LNCaP clone FGC (cell line): ENCODE measurements at places on chromosomes 1 and 21.
A peak's percentile ranks its signal among the peaks of the same experiment; 100 is the strongest.

GRCh38 chr21:21897275-21897883 lies 899.2 kb downstream of the NCAM2 start:
- peak; percentile 99 for DNase-seq

GRCh38 chr1:67264152-67264551 lies 43.5 kb upstream of the IL12RB2 start:
- DNase-seq: no peak

DNA sequence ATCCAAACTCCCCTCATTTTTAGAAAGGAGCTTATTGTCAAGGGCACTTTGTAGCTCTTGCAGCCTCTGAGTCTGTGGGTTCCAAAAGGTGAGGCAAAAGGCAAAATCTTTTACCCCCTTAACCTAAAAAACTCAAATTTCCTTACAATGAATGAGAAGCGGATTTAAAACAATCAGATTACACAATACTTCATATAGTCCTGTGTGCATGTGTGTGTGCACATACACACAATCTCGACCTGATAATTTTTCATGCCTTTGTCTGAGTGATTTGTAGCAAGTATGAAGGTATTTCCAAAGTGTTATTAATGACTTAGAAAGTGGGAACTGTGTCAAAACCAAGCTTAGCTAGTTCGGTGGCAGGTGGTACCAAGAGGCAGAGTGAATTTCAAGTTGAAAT lies 42.9 kb downstream of the GRIK1 start:
- no peak for DNase-seq

DNA sequence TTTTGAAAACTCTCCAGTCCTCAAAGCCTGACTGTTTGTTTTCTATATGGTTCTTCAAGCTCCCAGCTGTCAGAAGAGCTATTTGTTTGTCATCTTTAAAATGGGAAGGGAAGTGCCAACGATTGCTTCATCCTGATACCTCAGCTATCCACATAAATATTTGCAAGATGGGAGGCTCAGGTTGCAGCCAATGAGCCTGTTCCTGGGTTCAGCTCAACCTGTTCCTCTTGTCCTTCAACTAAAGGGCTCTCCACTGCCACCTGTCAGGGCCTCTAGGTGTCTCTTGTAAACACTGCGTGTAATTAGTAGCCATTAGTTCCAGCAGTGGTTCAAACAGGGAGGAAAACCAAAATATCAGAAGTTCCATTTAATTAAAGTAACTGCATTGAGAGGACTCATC lies 445.1 kb downstream of the AJAP1 start:
- peak; percentile 92 for DNase-seq

DNA sequence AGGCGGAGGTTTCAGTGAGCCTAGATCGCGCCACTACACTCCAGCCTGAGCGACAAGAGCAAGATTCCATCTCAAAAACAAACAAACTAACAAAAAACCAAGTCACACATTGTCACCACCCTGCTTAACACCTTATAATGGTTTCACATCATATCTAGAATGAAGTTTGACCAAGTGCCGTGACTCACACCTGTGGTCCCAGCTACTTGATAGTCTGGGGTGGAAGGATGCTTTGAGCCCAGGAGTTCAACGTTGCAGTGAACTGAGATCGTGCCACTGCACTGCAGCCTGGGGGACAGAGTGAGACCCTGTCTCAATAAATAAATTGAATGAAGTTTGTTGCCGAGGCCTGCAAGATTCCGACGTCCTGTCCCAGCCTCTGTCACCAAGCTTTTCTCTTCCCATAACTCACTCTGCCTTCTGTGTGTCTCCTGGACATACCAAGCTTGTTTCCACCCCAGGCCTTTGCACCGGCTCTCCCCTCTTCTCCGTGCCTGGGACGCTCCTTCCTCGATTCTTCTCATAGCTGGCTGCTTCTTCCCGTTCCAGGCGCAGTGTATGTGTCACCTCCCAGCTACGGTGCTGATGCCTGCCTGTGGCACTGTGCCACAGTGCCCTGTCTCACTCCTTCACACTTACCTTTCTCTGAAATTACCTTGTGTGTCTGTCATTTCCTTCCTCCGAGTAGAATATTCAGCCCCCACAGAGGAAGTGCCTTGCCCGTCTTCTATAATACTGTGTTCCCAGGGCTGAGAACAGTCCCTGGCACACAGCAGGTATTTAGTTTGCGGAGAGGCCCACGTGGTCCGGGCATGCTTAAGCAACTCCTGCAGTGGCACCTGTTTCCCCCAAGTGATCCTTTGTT lies 3.8 kb upstream of the SELENON start:
- peak; percentile 37 for DNase-seq

DNA sequence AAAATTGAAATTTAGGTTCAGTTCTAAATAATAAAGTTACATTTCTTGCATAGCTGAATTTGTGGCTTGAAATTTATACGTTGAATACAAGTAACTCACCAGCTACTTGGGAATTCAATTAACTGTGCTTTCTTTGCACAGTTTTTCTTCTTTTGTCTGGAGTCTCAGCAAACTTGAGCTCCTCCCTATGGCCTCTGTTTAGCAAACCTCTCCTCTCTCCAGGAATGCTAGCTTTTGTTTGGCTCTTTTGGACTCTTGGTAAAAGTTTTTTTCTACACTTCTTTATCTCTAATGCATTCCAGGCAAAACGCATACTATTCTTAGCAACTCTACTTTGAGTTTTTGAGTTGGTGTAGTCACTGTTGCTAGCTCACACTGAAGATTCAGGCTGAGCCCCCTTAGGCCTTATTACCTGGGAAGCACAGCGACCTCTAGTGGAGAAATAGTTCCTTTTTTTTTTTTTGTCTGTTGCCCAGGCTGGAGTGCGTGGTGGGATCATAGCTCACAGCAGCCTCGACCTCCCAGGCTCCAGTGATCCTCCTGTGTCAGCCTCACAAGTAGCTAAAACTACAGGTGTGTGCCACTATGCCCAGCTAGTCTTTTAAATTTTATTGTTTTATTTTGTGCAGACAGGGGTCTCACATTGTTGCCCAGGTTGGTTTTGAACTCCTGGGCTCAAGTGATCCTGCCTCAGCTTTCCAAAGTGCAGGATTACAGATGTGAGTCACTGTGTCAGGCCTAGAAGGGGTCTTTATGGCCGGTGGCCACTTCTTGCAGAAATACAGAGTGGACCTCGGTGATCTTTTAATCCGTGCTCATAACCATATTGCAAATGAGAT lies 61.7 kb downstream of the CASQ2 start:
- DNase-seq: peak; percentile 6

DNA sequence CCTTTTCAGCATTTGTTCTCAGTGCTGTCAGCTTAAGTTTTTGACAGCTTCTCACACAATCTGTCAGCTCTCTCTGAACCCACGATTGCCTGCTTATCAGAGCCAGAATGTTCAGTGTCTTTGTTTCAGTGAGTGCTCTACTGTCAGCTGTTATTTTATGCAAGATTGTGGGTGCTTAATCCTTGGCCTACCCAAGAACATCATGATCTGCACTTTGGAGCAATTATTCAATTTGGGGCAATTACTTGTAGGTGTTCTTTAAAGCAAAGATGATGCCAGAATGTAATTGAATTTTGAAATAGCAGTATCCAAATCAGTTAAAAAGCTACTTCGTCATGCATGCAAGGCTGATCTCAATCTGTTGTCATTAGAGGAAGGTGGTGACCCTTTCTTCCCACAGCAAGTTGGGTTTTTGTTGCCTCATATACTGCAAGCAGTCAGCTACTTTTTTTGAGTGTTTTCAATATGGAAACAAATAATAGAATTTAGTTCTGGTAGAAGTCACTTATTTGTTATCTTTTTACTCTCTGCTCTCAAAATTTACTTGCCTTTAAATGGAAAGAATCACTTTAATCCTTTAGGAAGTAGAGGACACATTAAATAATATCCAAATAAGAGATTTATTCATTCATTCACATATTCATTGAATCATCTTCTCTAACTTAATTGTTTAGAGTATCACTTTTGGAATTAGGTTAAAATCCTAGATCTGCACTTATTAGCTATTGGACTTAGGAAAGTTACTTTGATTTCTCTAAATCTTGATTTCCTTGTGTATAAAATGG lies 253.5 kb upstream of the CACYBP start:
- DNase-seq: no peak

GRCh38 chr1:117030271-117030877 lies 28.8 kb downstream of the CD101 start:
- no peak for DNase-seq

- no peak for DNase-seq
These were observed 1271.5 kb upstream of the PRMT6 start for GRCh38 chr1:105785021-105785420.

GRCh38 chr1:225933072-225933471 lies 7.9 kb downstream of the LEFTY2 start:
- no peak for DNase-seq

DNA sequence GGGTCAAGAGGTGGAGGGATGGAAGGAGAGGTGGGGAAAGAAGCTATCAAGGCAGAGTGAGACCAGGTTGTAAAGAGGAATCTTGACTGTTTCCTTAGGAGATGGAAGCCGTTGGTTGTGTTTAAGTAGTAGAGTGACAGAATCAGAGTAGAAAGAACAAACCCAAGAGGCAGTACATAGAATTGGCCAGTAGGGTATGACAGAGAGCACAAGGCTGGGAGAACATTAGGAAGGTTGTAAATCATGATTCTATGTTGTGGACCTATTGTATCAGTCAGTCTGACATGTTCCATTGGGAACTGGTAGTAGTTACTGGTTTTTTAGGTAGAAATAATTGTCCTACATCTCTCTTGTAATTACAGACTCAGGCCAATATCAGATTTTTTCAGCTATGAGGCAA lies 486.9 kb upstream of the USP24 start:
- DNase-seq: peak; percentile 8

DNA sequence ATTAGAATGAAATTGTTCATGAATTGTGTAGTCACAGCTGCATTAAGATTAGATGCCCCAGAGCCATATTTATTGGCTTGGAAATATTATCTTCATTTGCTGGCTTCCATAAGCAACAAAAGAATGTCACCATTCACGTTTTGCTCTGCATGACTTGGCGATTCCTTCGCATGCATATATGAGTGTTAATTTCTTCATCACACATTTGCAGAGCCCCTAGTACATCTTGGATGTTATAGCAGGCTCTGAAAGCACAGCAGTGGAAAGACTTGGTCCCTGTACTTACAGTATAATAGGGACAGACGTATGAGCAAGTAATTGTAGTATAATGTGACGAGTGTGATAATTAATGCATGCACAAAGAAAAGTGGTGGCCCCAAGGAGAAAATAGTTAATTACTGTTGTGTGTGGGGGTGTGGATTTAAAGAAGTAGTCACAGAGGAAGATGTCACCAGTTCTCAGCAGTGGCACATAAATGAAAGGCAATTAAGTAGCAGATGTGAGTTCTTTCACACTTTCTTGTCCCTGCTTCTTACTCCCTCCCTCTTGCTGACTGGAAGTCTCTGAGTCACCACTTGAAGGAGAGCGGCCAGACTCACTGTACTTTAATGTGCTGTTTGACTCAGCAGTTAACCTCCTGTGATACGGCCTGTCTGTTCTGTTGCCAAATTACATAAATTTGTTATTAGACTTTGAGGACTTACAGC lies 21.0 kb downstream of the S100A10 start:
- DNase-seq: peak; percentile 92

DNA sequence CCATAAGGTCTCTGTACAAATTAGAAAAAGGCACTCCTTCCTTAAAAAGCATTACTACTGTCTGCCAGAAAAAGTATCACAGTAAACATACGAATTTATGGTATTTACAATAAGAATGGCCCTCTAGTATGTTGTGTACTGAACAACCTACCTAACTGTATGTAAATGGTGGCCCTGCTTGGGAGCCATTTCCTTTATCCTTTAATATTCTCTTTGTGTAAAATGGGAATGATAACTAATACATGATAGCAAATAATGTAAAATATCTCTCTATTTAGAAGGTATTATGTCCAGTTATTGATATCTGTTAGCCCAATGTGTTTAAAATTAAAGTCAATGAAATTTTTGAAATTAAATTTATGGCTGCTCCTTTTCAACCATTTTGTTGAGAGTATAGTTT lies 5.2 kb downstream of the DR1 start:
- DNase-seq: no peak

DNA sequence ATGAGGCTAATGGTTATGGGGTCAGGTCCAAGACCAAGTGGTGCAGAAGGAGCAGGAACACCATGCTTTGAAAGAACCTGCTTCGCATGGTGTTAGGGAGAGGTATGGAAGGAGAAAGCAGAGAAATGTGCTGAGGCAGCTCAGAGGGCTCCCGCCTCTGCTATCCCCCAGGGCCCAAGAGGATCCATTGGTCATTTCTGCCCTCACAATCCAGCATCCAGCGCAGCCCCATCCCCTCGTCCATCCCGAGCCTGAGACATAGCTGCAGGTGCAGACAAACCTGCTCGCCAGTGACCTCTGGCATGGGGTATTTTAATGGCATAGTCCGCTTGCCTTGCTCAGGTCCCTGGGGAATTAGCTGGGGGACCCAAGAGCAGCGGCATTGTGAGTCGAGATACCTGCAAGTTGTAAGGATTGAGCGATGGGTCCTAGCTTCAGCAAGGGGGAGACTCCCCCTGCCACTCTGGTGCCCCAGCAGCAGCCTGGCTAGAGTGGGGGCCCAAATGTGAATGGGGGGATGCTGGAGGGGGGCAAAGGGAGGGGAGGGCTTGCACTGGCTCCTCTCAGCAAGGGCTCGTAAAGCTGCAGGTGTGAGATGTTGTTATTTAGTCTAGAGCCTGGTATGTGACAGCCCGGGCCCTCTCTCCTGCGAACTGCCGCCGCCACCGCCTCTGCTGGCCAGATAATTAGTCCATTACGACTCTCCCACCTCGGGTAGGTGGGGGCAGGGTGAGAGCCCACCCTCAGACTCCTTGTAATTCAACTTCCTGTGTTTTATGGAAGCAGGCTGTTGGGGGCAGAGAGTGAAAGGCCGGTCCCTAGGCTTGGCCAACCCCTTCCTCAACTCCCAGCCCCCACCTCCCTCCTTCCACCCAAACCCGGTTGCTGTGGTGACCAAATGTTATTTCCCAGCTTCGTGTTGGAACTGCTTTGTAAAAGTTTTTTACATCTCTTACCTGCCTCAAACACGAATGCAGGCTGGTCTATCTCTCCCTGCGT lies 118.8 kb downstream of the RNF220 start:
- no peak for DNase-seq
